ENCODE measurements at places on chromosomes 6 and 20.

DNA sequence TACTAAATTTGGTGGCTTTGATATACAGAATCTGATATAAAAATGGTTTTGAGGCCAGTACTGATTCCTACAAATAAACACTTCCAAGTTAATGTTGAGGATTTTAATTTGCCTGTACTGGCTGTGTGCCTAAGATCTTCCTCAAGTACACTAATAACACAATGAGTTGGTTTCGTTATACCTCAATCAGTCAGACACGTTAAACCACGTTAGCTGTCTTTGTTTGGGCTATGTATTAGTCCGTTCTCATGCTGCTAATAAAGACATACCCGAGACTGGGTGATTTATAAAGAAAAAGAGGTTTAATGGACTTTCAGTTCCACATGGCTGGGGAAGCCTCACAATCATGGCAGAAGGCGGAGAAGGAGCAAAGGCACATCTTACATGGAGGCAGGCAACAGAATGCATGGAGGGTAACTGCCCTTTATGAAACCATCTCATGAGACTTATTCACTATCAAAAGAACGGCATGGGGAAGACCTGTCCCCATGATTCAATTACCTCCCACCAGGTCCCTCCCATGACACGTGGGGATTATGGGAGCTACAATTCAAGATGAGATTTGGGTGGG, 46.2 kb downstream of the NT5E start:
- no peak for DNase-seq

- DNase-seq = no peak
Observed at GRCh38 chr6:145275787-145276186, 459.5 kb downstream of the EPM2A start.

DNA sequence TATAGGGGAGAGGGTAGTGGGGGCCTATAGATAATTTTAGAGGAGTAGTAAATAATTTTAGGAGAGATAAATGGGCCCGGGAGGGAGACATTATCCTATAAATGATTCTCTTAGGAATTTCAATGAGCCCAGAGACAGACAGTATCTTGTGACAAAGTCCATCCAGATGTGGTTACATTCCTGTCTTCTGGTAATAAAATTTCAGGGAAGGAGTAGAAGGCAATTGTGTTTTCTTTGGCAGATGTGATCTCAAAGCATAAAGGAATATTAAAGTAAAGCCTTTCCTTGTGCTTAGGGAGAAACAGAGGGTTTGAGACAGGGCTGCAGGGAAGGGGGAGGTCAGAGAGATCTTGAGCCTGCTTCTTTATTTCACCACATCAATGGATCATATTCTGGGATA, 979.8 kb upstream of the GJE1 start:
- DNase-seq = no peak

GRCh38 chr20:22768266-22769178, 184.2 kb upstream of the FOXA2 start:
- no peak for DNase-seq

- DNase-seq = no peak
Observed at GRCh38 chr20:46701057-46701456, 8.4 kb upstream of the SLC2A10 start.

DNA sequence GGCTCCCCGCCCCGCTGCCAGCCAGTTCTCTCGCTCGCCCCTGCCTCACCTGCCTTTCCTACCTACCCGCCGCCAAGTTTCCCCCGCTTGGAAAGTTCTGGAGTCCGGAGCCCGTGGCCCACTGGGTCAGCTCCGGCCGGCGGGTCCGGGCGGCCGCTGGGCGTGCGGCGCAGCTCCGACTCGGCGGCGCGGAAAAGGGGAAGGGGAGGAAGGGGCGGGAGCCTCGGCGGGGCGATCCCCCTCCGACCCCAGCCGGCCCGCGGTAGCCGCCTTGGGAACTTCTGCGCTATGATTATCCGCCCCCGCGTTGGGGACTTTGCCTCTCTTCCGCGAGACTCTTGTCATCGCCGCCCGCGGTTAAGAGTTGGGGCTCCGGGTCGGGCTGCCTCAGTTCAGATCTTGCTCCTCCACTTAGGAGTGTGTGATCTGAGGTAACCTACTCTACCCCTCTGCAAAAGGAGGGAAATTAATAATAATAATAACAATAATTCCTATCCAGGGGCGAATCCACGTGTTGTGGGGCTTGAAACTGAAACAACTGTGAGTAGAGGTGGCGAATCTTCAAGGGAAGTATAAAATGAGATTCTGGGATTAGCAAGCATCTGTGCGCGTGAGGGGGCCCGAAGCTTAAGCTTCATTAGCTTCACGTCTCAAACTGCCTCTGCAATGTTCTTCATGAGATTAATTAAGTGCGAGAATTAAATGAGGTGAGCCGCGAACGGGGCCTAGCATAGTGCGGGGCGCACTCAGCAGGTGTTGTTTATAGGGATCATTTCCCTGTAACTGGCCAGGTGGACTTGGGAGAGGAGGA, 30.8 kb downstream of the SF3B5 start:
- no peak for DNase-seq

GRCh38 chr6:66897576-66897975, 1190.5 kb upstream of the EYS start:
- DNase-seq = no peak

- no peak for DNase-seq
Observed at GRCh38 chr6:158739673-158740072, 79.5 kb downstream of the EZR start.

- no peak for DNase-seq
Observed at GRCh38 chr20:47198254-47198671, 158.2 kb downstream of the ZMYND8 start.

DNA sequence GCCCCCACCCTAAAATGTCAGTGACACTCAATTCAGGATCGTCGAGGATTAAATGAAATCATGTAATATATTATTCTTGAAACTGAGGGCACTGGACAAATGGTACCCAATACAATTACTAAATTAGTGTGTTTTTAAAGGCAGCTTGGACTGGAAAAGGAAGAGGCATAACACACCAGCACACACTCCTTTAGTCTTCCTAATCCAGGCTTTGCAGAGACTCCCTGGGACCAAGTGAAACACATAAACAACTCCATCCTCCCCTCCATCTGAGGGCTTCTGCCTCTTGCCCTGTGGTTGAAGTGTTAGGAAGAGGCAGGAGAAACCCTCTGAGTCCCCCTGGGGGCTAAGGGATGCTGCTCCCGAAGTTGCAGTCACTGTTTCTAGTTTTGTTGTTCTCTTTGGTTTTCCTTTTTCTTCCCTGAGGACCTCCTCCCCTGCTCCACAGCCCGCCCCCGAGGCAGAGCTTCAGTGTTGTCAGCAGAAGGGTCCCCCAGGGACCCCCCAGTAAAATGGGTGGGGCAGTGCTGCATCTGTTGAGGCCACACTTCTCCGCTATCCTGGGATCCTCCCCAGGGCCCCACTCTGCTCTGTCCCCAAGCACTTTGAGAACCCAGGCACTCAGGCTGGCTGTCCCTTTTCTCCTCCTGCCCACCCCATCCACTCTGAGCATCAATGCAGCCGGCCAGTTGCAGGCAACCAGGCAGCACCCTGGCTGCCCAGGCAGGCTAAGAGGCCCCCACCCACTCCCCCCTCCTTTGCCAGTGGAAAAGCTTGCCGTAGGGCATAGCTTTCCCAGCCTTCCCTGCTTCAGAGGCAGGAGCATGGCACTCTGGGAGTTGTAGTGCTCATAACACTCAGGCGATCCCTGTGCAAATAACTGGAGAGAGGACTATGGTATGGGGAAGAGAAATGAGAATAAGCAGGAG, 5.9 kb downstream of the TMEM63B start:
- peak; percentile 52 for DNase-seq

GRCh38 chr6:31007694-31008093, 2.6 kb upstream of the MUC22 start:
- no peak for DNase-seq

GRCh38 chr6:26322645-26323482, 42.1 kb upstream of the BTN3A2 start:
- no peak for DNase-seq

DNA sequence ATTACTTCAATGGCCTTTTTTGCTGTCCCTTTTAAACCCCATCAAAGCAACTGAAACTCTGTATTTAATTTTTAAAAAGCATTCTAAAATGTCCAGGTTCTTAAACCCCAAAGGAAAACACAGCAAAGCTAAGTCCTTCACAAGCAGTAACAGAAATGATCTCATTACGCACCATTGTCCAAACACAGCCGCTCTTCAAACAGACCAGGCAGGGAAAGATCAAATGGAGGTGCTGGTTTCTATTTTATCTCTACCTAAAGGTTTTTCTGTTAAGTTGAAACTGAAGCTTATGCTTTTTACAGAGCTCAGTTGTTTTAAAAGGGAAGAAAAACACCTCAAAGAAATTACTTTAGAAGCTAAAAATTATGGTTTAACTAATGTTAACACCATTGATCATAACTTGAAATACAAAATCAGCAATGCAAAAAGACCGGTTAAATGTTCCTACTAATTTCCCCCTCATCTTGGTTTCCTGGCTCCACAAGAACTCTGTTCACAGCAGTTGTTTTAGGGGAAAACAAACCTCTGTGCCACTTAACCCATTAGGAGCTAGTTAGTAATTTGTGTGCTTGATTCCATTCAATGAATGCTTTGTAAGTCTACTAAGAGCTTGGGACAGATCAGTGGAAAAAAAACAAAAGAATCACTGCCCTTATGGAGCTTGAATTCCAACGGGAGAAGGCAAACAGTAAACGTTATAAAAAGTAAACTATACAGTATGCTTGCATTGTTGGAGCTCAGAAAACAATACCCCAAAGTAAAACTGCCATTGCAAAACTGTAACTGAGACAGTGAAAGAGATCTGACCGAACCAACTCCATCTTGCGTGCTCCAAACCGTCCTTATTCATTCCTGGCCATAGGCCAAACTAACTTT, 87.4 kb downstream of the CD24 start:
- no peak for DNase-seq

GRCh38 chr6:159833556-159833955, 33.5 kb downstream of the PNLDC1 start:
- no peak for DNase-seq

- no peak for DNase-seq
Observed at GRCh38 chr6:27642744-27643456, 170.0 kb upstream of the ZNF184 start.

DNA sequence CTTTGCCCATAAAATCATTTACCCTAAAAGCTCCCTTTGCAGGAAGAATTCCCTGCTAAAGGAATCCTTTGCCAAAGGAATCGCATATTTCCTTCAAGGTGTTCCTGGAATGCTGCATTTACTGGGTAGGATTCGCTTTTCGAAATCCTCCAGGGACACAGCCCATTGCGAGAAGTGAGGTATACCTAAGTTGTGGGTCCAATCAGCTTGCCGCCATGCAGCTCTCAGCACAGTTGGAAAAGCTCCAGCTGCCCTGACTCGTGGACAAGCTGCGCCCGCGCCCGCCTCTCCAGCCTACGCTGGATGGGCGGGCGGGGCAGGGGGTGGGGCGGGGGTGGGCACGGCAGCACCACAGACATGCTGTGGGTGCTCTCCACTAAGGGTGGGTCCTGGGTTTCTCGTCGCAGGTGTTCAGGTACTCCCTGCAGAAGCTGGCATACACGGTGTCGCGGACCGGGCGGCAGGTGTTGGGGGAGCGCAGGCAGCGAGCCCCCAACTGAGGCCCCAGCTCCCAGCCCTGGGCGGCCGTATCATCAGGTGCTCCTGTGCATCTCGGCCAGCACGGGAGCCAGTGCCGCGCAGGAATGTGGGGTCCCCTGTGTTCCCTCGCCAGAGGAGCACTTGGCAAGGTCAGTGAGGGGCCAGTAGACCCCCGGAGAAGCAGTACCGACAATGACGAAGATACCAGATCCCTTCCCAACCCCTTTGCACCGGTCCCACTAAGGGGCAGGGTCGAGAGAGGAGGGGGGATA, 1.4 kb downstream of the NNAT start:
- no peak for DNase-seq

DNA sequence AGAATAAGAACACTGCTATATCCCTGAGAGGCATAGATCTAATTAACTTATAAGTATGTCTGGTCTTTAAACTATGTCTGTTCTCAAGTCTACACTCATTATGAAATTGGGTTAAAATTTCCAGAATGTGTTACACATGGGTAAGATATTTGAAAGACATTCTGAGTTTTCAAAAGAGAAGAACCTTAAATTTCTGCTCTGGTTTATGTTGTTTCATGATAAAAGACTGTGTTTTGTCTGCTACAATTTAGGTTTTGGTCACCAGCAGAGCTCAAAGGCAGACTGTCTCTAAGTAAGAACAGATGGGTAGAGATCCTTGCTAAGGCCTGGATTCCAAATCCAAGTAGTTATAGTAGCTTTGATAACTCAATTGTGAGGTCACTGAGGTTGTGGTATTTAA, 6.0 kb downstream of the STMND1 start:
- no peak for DNase-seq

GRCh38 chr6:108247965-108248536, 12.8 kb downstream of the SNX3 start:
- no peak for DNase-seq

GRCh38 chr6:104956731-104957294, at the start of gene LIN28B:
TSS of gene LIN28B (plus strand) at chr6:104957107. CDS start at chr6:104957251, 144 bp downstream.
- DNase-seq = no peak

DNA sequence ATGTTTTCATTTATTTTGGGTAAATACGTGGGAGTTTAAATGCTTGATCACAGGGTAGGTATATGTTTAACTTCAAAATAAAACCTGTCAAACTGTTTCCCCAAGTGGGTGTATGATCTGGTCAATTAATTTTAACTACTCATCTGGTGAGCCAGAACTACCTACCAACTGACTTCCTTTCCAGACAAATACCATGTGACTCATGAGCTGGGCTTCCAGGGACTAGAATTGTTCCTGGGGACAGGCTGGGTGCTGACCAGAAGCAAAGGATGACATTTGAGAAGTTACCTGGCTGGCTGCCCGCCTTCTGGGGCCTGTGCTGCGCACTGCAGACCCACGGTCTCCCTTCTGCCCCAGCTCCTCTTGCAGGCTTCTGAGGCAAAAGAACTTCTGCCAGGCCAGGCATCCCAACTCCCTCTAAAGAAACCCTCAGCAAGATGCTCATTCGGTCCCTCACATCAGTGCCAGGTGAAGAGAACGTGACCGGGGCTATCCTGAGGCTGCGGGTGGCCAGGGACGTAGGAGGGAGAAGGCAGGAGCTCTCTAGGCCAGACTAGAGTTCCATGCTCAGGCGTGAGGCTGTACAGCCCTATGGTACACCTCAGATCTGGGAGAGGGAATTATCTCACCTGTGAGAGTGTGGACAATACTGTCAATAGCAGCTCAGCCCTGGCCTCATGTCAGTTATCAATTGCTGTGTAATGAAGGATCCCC, 103.6 kb downstream of the JPH2 start:
- DNase-seq = no peak

- no peak for DNase-seq
Observed at GRCh38 chr20:2315440-2315778, 19.6 kb downstream of the TGM3 start.

- DNase-seq = no peak
Observed at GRCh38 chr6:165714907-165715306, 51.9 kb upstream of the PDE10A start.

DNA sequence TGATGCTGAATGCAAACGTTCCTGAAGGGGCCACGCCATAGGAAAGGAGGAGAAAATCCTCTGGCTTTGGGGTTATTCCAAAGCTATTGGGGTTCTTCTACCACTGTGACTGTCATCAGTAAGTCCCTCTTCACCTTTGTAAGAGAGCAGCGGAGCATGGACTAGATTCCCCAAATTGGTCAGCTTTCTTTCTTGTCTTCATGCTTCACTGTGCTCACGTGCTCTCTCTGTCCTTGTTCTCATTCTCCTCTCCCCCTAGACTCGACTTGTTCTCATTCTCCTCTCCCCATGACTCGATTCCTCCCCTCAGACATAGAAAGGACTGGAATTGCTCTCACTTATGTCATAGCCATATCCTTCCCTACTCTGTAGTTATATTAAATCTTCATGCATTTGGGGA, 54.8 kb upstream of the ADGRG6 start:
- DNase-seq = no peak

GRCh38 chr20:62567246-62568044, 74.9 kb upstream of the SLCO4A1 start:
- no peak for DNase-seq

- DNase-seq = peak; percentile 38
Observed at GRCh38 chr20:60331688-60332300, 373.6 kb downstream of the CDH26 start.

All from hippocampal formation (tissue), 2 donors.